Placental pericyte (primary cell): ENCODE measurements at places on chromosomes 7 and 10. TPM values are rescaled to one million over a fixed set of nuclear protein-coding genes. Genes with fewer than 3 reads are reported as not detected.

The LRRD1 gene
- under 0.01 TPM in 1 of 2 replicates, not detected in the other for total RNA-seq

The TLX1 gene
- not detected in 2 replicates for total RNA-seq

The CSTF2T gene
- total RNA-seq, result 8.8 and 19.6 TPM in 2 replicates

The LYZL1 gene
- not detected in 2 replicates for total RNA-seq

The MSANTD7 gene
- total RNA-seq, result 14.2 and 26.6 TPM in 2 replicates

The CEP55 gene
- total RNA-seq, result 1.3 and 55.1 TPM in 2 replicates

The PRKCQ gene
- 0.14 TPM in 1 of 2 replicates, not detected in the other for total RNA-seq

The SEMA3D gene
- 1.3 and 1.6 TPM in 2 replicates for total RNA-seq

The CHAT gene
- total RNA-seq, result not detected in 2 replicates

The GBX1 gene
- not detected in 2 replicates for total RNA-seq

The TACC2 gene
- total RNA-seq, result 6.8 and 24.5 TPM in 2 replicates

The PRR15 gene
- 0.43 and 0.44 TPM in 2 replicates for total RNA-seq

The GJC3 gene
- total RNA-seq, result not detected in 2 replicates

The UNC5B gene
- 63.6 and 116 TPM in 2 replicates for total RNA-seq

The CCDC172 gene
- not detected in 2 replicates for total RNA-seq

The BMPER gene
- total RNA-seq, result 16.6 and 24.5 TPM in 2 replicates

The PKD2L1 gene
- not detected in 2 replicates for total RNA-seq

The HTR7 gene
- 13.5 and 18.2 TPM in 2 replicates for total RNA-seq

The DNAJC12 gene
- 0.29 and 0.44 TPM in 2 replicates for total RNA-seq

The FIGNL1 gene
- 7.7 and 36.7 TPM in 2 replicates for total RNA-seq

The ZNF503 gene
- 8.3 and 15.9 TPM in 2 replicates for total RNA-seq

The FGFBP3 gene
- 0.29 and 0.66 TPM in 2 replicates for total RNA-seq

The NODAL gene
- not detected in 2 replicates for total RNA-seq

The MET gene
- 11.6 and 51.0 TPM in 2 replicates for total RNA-seq

The SNX13 gene
- total RNA-seq, result 39.6 and 45.4 TPM in 2 replicates

The GFRA1 gene
- 6.0 and 22.5 TPM in 2 replicates for total RNA-seq

The SORBS1 gene
- total RNA-seq, result 0.44 and 1.3 TPM in 2 replicates

The CCDC3 gene
- under 0.01 and 1.3 TPM in 2 replicates for total RNA-seq
